ENCODE measurements at places on chromosomes 16 and 17.

GRCh38 chr16:84999200-84999599, 12.1 kb downstream of the ZDHHC7 start:
- DNase-seq = no peak

DNA sequence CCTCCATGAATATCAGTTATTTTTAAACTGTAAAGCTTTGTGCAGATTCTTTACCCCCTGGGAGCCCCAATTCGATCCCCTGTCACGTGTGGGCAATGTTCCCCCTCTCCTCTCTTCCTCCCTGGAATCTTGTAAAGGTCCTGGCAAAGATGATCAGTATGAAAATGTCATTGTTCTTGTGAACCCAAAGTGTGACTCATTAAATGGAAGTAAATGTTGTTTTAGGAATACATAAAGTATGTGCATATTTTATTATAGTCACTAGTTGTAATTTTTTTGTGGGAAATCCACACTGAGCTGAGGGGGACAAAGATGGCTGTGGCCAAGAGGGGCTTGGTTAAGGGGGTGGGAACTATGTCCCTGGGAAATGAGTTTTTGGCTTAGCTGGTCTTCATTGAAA, 2.3 kb downstream of the CCL11 start:
- no peak for DNase-seq

GRCh38 chr17:70829876-70830275, 660.5 kb downstream of the KCNJ2 start:
- DNase-seq = no peak

DNA sequence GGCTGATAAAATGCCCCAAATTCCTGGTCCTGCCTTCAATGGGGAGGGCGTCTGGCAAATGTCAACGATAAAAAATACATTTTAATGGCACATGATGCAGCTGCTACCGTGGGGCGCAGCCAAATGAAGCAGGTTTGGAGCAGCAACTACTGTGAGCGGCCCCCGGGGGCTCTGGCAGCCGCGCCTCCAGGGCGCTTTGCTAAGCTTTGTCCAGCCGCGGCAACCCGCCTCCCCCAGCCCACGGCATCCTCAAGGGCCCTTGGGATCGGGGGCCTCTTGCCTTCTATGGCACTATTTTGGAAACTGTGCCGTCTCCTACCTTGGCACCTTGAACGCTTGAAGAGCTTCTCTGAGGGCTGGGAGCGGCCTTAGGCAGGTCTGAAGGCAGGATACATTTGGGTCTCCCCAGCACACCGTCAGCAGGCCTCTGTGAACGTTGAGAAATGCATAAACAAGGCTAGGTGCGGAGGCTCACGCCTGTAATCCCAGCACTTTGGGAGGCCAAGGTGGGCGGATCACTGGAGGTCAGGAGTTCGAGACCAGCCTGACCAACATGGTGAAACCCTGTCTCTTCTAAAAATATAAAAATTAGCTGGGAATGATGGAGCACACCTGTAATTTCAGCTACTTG, 25.1 kb downstream of the TBX4 start:
- no peak for DNase-seq

DNA sequence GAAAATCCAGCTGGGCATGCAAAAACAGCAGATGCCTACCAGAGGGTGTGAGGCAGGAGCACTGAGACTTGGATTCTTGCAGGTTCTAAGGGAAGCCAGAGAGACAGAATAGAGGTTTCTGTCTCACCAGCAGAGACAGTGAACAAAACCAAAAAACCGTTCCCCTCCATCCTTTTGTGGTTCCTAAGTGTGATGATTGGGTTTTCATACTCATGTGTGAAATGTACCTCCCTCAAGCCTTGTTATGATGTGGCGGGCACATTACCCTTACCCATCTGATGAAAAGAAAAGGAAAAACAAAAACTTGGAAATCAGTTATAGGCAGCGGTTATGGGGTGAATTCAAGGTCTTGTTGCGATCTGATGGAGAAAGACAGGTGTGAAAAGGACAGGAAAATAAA, 172.6 kb upstream of the CDH13 start:
- no peak for DNase-seq

DNA sequence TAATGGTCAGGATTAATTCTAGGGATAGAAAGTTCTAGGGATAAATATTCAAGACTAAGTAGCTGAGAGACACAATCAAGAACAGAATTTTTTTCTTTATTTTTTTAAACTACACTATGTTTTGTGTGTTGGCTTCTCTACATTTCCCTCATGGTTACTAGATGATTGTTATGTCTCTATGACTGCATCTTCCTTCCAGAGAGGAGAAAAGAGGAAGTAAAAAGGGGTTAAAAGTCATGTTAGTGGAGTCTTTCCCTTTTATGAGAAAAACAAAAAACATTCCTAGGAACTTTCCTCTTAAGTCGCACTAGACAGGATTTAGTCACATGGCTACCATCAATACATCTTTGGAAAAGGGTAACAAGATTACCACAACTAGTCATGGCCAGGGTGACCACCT, 375.0 kb downstream of the KCNJ2 start:
- DNase-seq = no peak

DNA sequence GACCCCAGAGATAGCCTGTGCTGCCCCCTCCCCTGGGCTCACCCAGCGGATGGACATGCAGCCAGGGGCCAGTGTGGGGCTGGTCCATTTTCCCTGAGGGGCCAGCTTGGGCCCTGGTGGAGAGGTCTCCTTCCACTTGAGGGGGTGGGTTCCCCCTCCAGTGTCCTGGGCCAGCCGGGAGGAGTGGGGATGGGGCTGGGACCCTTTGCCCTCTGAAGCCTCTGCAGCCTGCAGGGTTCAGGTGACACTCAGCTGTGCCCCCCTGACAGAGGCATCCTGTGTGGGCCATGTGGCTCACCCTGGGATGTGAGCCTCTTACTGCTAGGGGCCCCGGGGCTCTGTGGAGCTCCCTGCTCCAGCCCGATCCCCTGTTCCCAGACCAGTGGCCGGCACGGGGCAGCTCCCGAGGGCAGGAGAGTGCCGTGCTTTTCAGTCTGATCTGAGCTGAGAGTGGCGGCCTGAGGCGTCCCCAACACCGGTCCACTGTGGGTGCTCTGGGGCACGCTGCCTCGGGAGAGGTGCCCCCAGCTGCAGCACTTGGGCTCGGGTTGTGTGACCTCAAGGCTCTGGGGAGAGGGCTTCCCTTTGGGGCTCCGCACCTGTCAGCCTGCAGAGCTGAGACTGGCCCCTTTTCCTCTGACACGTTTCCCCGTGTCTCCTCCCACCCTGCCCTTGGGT, 439 bp upstream of the GNG13 start:
- no peak for DNase-seq

DNA sequence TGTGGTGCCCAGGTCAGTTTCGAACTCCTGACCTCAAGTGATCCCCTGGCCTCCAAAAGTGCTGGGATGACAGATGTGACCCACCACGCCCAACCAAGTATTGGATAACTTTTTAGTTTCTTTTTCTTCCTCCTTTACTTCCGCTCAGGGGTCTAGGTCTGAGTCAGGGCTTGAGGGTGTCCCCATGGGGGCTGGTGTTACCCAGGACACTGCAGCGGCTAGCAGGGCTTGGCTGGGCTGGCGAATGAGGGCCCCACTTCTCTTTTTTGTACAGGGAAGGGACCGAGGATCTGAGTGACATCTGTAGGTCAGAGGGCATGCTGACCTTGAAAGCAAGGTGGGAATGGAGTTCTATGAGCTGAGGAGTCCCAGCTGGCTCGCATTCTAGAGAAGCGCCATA, 24.9 kb downstream of the RAB11FIP3 start:
- DNase-seq = no peak

DNA sequence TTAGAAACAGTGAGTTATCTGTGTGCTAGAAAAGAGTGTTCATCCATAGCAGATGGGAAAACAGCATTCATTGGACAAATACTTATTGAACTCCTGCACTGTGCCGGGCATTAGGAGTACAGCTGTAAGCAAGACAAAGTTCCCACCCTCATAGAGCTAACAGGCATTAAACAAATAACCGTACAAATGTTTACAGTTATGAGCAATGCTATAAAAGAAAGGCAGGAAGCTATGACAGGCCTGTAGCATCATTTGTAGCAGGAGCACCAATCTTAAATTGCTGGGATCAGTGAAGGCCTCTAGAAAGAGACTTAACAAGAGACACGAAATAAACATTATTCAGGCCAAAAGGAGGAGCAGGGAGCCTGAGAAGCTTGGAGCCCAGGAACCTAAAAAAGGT, 15.6 kb downstream of the SDR42E1 start:
- DNase-seq = no peak

DNA sequence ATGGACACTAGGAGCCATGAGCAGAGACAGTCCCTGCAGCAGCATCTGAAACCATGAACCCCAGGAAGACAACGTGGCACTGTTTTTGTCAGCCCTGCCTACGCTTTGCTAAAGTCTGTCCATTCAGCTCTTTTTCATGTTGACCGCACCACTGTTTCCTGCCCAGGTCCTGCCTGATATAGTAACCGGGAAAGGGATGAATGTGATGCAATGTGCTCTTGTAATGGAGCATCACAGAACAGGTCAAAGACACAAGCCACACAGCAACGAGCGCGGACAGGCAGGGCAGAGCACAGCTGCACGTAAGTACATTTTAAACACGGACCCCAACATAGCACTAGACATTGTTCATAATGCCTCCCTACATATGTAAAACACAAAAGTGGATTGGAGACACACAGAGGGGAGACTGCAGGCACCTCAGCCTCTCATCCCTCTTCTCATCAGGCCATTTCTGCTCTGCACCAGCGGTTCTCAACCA, 16.9 kb upstream of the TNFRSF13B start:
- DNase-seq = no peak

- no peak for DNase-seq
Measured at GRCh38 chr16:69306031-69306430, 5.1 kb upstream of the VPS4A start.

- DNase-seq = no peak
Measured at GRCh38 chr17:78337244-78338109, 22.4 kb downstream of the SOCS3 start.

GRCh38 chr16:67843343-67843765, 1.2 kb downstream of the THAP11 start:
- no peak for DNase-seq

Measured in iPS DF 6.9 (cell line).